Fibroblast of upper back skin (primary cell): ENCODE measurements at places on chromosomes 6 and 20.
A peak's percentile ranks its signal among the peaks of the same experiment; 100 is the strongest.

- DNase-seq = no peak
Measured at GRCh38 chr6:36035225-36035624, 7.6 kb downstream of the MAPK14 start.

DNA sequence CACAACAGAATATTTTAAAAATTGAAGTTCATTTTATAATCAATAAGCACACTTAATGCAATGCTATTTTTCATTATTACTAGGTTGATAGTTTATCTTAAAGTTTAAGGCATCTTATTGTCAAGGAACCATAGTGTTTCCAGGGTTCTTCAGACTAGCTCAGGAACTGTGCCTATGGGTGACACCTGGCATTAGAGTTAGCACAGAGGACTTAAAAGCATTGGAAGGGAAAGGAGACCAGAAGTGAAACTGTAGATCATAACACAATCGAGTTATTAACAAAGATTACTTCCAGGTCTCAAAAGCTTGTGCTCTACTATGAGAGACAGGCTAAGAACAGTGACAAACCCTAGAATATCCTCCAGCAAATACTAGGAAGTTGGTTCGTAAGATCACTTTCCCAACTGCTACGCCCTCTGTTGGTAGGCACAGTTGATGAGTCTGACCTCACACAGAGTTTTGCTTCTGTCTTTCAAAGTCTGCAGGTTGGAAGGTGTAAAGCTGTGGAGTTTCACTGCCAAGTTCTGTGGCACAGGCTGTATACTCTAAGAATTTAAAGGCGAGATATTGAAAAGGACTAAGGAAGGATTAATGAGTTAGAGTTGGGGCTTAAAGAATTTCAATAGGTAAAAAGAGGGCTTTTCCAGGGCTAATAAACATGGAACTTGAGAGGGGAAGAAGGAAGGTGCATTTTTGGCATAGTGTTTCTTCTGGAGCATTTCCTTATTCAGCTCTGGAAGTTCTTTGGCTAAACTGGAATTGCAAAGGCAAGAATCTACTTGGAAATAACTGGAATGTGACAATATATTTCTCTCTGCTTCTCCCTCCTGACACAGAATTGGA, 531.3 kb upstream of the JAG1 start:
- DNase-seq = peak; percentile 54

- DNase-seq = no peak
Measured at GRCh38 chr6:50807035-50807434, 11.6 kb upstream of the TFAP2B start.

DNA sequence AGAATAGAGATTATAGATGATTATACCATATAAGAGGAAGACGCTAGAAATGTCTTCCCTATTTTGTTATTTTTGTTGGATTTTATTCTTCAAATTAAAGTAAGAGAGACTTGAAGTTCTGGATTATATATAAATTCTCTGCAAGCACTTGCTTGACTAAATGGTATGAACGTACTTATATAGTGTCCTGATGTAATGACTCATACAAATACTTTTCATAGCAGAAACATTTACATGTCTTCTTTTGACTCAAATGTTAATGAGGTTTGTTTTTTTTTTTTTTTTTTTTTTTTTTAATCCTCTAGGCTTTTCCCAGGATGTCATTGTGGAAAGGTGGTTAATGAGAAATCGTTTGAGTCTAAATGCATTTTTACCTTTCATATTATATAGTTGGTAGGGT, 55.0 kb downstream of the PDE7B start:
- peak; percentile 79 for DNase-seq

- DNase-seq = peak; percentile 99
Measured at GRCh38 chr6:144158133-144158532, 7.8 kb downstream of the STX11 start.

- DNase-seq = peak; percentile 71
Measured at GRCh38 chr6:149545258-149545753, 537 bp downstream of the PPIL4 start.

DNA sequence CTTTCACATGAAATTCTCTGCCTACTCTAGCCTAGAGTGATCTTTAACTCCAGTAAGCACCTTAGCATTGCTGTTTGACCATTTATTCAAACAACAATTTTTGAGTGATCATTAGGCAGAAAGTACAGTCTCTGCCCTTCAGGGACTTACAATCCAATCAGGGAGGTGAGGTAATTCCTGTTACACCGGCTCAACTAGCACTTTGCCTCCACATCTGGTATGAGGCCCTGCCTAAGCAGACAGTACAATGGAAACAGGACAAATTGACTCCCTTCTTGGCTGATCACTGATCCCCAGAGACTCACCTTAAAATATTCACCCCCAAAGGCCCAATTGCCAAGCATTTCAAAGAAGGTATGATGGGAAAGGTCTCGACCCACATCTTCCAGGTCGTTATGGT, 1.4 kb downstream of the AARS2 start:
- DNase-seq = no peak

- DNase-seq = peak; percentile 81
Measured at GRCh38 chr6:113464960-113465359, 392.2 kb upstream of the MARCKS start.

DNA sequence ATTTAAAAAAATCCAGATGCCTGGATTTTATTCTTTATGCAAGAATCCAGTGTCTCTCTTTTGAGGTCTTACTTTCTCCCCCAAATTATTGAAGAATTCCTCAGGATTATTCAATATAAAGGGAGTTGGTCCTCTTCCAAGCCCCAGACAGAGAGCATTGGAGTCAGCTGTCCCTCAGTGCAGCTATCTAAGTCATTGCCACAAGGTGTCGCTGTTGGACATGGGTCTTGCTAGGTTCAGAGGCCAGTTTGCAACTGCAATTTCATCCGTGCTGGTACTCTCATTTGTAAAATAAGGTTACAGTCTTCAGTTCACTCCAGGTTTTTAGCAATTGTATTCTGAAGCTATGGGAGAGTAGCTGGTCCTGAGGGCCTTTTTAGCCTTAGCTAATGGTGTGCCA, 27.8 kb downstream of the CCN2 start:
- peak; percentile 44 for DNase-seq

GRCh38 chr6:157848693-157849092, 25.6 kb downstream of the SNX9 start:
- no peak for DNase-seq

GRCh38 chr20:20407891-20408805, 40.2 kb downstream of the INSM1 start:
- peak; percentile 7 for DNase-seq

DNA sequence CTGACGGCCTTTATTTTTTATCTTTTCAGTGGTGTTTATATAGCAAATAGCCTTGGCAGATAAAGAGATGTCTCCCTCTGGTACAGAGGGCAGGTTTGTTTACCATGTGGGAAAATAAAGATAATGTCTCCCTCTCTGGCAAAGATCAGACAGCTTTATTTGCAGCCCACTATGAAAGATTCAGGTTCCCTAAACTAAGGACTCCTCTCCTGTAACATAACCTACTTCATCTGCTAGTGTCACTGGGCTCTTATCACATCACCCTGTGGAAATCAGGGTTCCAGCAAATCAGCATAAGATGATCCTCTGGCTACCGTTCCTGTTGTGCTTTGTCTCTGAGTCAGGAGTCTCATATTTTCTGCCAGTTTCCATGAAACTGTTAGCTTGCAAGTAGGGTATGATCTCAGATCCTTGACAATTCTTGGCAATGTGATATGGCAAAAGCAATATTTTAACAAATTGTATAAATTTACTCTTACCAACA, 3.1 kb downstream of the FBXL4 start:
- peak; percentile 8 for DNase-seq

GRCh38 chr20:63164484-63165355, 51.2 kb downstream of the YTHDF1 start:
- DNase-seq = no peak

- DNase-seq = no peak
Measured at GRCh38 chr6:17116117-17116440, 14.2 kb downstream of the STMND1 start.

DNA sequence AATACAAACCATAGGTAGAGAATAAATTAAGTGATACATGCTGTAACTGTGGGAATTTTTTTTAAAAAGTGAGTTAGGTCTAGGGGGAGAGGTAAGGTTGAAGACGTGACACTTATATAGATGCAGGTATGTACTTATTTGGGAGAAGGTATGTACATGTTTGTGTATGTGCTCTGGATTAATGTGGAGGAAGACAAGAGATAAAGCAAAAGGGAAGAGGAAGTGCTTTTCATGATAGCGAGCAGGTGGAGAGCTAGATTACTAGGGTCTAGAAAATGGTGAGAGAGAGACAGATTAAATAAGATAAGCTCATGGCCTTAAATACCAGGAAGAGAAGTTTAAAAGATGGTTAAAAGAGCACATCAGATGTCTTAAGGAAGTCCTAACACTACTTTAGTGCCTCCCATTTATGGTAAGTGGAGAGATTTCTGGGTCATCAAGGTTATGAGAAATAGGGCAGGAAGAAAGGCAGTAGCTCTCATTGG, 92.5 kb downstream of the MAN1A1 start:
- DNase-seq = no peak

GRCh38 chr6:27668442-27669294, 195.8 kb upstream of the ZNF184 start:
- DNase-seq = peak; percentile 81

- no peak for DNase-seq
Measured at GRCh38 chr6:3077430-3077829, 9.1 kb downstream of the RIPK1 start.

DNA sequence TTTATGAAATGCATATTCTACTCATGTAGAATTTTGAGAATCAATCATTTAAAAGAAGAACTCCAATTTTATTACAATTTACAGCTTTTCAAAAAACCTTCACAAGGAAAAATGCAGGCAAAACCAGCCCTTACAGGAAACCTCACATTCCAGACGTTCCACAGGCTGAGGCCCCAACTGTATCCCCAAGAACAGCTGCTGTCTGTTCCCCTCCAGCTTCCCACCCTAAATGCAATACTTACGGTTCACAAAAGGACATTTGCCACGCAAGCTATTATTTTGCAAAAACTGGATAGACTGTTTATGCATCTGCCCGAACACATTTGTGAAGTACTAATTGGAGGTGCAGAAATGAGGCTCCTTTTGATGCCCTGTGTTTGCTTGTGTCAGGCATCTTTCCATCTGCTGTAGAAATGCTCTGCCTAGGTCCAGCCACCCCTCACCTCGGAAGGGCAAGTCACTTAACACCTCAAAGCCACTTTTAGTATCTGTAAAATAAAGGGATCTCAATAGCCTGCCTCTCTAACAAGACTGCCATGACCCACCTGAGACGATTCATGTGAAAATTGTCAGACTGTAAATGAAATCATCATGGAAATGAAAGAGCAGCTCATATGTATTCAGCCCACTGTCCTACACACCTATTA, 26.5 kb downstream of the PDE10A start:
- DNase-seq = peak; percentile 58

DNA sequence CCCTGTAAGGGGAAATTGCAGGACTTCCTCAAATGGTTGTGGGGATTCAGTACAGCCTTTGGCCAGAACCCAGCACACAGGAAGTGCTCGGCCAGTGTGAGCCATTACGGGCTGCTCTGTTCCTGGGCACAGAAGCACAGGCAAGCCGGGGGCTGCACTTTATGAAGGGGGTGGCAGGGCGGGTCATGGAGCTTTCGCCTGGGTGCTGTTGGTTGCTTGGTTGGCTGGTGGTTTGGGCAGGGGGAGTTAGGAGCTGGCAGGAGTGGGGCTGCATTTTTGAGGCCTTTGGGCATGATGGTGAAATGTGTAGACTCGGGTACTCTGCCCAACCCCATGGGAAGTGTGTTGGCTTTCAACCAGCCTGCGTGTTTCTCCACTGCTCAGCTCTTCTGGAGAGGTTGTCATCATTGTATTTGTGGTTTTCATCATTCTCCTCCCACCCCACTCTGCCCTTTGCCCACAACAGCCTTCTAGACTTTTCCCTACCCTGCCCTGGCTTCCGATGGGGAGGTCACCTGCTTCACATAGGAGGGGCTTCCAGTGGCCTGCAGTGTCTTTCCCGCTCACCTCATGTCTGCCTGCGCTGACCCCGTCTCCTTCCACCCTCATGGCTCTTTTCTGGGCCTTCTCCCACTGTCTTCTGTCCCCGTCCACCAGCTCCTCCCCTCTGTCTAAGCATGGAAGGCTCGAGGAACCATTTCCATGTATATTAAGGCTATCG, 16.1 kb upstream of the RBM38 start:
- DNase-seq = no peak

- DNase-seq = no peak
Measured at GRCh38 chr20:62537649-62538292, 62.0 kb upstream of the GATA5 start.
